ENCODE measurements at places on chromosomes 11 and 22. TPM values are rescaled to one million over a fixed set of nuclear protein-coding genes. Genes with fewer than 3 reads are reported as not detected.

Gene SMC1B
- total RNA-seq, result not detected

Gene ARAP1
- 164 TPM for total RNA-seq

Gene USP28
- 55.1 TPM for total RNA-seq

Gene TSSK2
- total RNA-seq, result not detected

Gene CADM1
- total RNA-seq, result 0.43 TPM

Gene OR8G5
- not detected for total RNA-seq

Gene GSTT2
- total RNA-seq, result not detected

Gene MIAT
- total RNA-seq, result 48.7 TPM

Gene ANKK1
- 2.8 TPM for total RNA-seq

Gene MMP13
- not detected for total RNA-seq

Gene USH1C
- total RNA-seq, result not detected

Gene KRTAP5-3
- total RNA-seq, result not detected

Gene SAAL1
- 17.3 TPM for total RNA-seq

Gene CHRDL2
- total RNA-seq, result not detected

Gene C1QTNF5
- total RNA-seq, result not detected

Gene MEI1
- total RNA-seq, result 61.4 TPM

Gene SMTNL1
- not detected for total RNA-seq

Gene OR9G1
- not detected for total RNA-seq
